Lower lobe of right lung (tissue), 2 donors: ENCODE measurements at places on chromosomes 2 and 18. TPM values are rescaled to one million over a fixed set of nuclear protein-coding genes. Genes with fewer than 3 reads are reported as not detected.

Gene CPSF3
- 26.2 TPM for total RNA-seq

Gene AGXT
- total RNA-seq, result not detected

Gene SERPINB8
- 15.4 TPM for total RNA-seq

Gene POTEI
- 0.24 TPM for total RNA-seq

Gene REEP1
- total RNA-seq, result 6.9 TPM

Gene PLCL1
- total RNA-seq, result 6.3 TPM

Gene SUCLG1
- total RNA-seq, result 58.9 TPM

Gene NEU2
- not detected for total RNA-seq

Gene MDH1B
- total RNA-seq, result 3.3 TPM

Gene SULT1C2
- total RNA-seq, result 1.2 TPM

Gene FAM161A
- total RNA-seq, result 2.6 TPM

Gene KLHL29
- 12.9 TPM for total RNA-seq

Gene LINC00305
- total RNA-seq, result not detected

Gene COL3A1
- 187 TPM for total RNA-seq

Gene IMMT
- 58.0 TPM for total RNA-seq

Gene GLI2
- total RNA-seq, result 3.3 TPM

Gene ALPG
- 0.53 TPM for total RNA-seq
